ENCODE measurements at places on chromosomes 6 and 20. TPM values are rescaled to one million over a fixed set of nuclear protein-coding genes. Genes with fewer than 3 reads are reported as not detected.

Gene SPTLC3
- total RNA-seq = 14.1 TPM

Gene TMC2
- not detected for total RNA-seq

Gene METTL24
- 12.0 TPM for total RNA-seq

Gene COL19A1
- 2.3 TPM for total RNA-seq

Gene TAAR6
- not detected for total RNA-seq

Gene ADTRP
- 13.3 TPM for total RNA-seq

Gene MAK
- total RNA-seq = 61.8 TPM

Gene LAMA5
- 88.6 TPM for total RNA-seq

Gene CALHM6
- total RNA-seq = 2.5 TPM

Gene SEL1L2
- total RNA-seq = 0.60 TPM

Gene LPA
- 0.93 TPM for total RNA-seq

Gene ROMO1
- total RNA-seq = 49.9 TPM

Gene LGSN
- 729 TPM for total RNA-seq

Gene CST5
- not detected for total RNA-seq

Gene ECT2L
- not detected for total RNA-seq

Gene MAFB
- 13.4 TPM for total RNA-seq

Gene CCDC167
- 44.3 TPM for total RNA-seq

Gene ARFGEF2
- 36.6 TPM for total RNA-seq

Gene PPP1R14C
- 5.1 TPM for total RNA-seq

Gene GRM1
- total RNA-seq = 2.9 TPM

Gene LHFPL5
- total RNA-seq = 0.27 TPM

Gene DUSP15
- 9.0 TPM for total RNA-seq

Gene ETV7
- total RNA-seq = 0.38 TPM

Gene WFDC12
- not detected for total RNA-seq

Gene PREX1
- total RNA-seq = 60.2 TPM

Gene OR2B6
- total RNA-seq = not detected

Gene CNBD2
- 8.4 TPM for total RNA-seq

Gene CD93
- 47.2 TPM for total RNA-seq

Gene GNMT
- total RNA-seq = not detected

Gene STX11
- 2.2 TPM for total RNA-seq

Gene GRIK2
- 88.6 TPM for total RNA-seq

Gene OR12D3
- not detected for total RNA-seq

Gene C20orf141
- not detected for total RNA-seq

Gene RAB32
- total RNA-seq = 18.5 TPM

Gene MUC21
- 0.11 TPM for total RNA-seq

Gene CDH26
- 4.6 TPM for total RNA-seq

Gene LAMA2
- 72.8 TPM for total RNA-seq

Gene TUBB
- total RNA-seq = 432 TPM

Gene ZNF165
- 0.82 TPM for total RNA-seq

Measured in camera-type eye (tissue), 1 donor.